Kidney epithelial cell (primary cell): ENCODE measurements at places on chromosomes 6 and 20. TPM values are rescaled to one million over a fixed set of nuclear protein-coding genes. Genes with fewer than 3 reads are reported as not detected.

MUCL3 gene
- total RNA-seq, result not detected in 2 replicates

BTN1A1 gene
- total RNA-seq, result not detected in 2 replicates

DNA sequence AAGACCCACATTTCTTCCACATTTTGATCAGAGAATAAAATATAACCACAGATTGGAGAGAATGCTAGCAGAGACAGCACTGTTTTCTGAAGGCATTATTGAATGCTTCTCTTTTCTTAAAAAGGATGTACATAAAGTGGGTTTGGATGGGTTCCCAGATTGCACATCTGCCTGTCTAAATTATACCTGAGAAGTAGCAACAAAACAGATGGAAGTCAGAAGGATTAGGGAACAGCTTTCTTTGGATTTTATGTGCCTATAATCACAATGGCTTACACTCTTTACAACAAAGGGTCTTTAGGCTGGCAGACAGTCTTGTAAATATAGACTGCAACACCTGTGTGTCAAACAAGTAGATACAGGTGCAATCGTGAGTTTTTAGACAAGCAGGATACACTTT, 622.2 kb upstream of the MANEA start:
- DNase-seq, result no peak

DNA sequence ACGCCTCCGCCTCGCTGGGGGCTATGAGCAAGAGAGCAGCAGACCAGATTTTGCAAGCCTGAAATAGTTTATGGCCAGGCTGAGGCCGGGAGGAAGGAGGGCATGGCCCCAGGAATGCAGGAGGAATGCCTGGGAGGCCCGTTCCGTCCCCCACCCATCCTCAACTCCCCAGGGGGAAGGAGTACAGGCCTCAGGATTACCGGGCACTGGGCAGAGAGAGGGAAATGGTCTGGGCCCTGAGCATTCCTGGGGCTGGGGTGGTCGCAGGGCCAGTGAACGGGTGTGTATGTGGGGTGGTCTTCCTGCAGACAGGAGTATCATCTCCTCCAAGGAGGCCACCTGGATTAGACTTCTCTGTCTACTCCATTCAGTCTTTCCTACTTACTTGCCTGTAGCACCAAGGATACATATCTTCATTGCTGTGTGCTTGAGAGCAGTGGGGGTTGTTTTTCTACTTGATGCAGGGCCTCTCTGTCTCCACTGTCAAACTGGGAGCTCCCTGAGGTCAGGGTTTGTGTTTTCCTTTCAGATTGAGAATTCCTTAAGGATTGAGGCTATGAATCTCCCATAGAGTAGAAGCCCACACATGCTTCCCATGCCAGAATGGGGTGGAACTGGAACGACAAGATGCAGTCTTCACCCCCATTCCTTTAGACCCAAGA, 81.3 kb downstream of the VEGFA start:
- no peak for DNase-seq

DNA sequence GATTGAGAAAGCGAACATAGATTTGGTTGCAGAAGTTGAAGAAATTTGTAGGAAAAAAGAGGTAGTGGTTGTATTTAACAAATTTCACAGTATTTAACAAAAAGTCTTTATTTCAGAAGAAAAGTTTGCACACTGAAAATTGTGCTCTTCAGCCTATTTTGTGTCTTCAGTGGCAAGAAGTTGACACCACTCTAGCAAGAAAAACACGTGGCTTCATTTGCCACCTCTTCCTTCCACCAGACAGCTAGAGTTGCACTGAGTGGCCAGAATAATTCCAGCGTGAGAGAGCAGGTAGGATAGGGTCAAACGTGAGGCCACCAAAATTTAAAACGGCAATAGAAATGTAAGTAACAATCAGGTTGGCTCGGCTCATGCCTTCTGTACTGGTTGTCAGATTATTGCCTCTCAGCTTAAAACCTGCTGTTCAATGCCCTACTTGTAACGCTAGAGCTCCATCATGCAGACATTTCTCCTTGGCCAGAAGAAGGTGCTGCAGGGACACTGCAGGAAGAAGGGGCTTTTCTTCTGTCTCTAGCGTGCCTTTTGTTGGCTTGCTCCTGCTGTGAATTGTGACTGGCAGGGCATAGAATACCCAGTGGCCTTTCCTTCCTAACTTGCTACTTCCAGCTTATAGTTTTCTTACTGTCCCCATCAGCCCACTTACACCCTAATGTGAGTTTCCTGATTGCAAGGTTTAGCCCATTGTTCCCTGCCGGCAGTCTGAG, 12.1 kb downstream of the TRAPPC3L start:
- DNase-seq, result no peak
